ENCODE measurements at places on chromosomes 5 and 9.
A peak's percentile ranks its signal among the peaks of the same experiment; 100 is the strongest.

- no peak for DNase-seq
Observed at GRCh38 chr5:154140381-154140780, 50.2 kb upstream of the GALNT10 start.

DNA sequence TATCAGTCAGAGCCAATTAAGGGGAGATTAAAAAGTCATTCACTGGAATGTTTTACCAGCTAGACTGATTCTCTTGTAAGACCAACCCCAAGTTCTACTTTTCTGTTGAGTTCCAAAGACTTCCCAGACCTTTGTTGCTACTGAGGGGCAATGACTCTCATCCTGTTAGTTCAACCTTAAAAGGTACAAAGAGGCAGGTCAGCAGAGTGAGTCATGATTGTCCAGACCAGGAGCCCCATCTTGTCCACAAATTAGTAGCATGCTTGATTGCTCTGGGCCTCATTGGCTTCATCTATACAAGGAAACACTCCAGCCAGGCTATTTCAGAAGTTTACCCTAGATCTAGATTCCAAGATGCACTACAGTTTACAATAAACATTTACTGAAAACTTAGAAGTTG lies 79.9 kb upstream of the IL7R start:
- no peak for DNase-seq

DNA sequence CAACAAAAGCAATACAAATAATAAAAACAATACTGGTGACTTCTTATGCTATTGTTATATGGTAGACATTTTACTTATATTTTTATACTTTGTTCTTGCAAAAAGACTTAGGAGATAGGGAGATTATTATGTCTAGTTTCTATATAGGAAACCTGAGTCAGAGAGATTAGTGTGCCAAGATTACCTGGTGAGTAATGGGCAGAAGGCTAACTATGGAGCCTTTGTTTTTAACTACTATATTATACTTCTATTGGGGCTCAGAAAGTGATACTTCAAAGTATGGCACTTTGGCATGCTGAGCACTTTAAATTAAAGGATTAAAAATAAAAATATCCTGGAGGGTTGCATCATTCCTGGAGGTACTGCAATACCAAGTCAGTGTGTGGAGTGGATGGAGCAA lies 117.5 kb upstream of the CLINT1 start:
- no peak for DNase-seq

DNA sequence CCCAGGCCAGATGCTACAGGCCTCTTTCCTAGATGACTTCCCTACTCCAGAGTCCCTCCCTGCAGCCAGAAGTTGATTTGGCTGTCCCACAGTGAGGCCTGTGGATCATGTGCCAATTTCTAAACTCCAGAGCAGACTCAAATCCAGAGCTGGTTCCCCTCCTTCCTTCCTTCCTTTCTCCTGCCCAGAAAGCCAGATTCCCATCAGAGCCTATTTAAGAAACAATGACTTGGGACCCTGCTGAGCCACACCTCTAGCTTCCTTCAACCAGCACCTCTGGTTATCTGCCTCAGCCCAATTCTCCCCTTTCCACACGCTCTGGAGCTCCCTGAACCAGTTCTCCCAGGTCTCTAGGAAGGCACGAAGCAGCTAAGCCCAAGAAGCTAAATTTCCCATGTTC lies 7.2 kb downstream of the FAM219A start:
- no peak for DNase-seq

DNA sequence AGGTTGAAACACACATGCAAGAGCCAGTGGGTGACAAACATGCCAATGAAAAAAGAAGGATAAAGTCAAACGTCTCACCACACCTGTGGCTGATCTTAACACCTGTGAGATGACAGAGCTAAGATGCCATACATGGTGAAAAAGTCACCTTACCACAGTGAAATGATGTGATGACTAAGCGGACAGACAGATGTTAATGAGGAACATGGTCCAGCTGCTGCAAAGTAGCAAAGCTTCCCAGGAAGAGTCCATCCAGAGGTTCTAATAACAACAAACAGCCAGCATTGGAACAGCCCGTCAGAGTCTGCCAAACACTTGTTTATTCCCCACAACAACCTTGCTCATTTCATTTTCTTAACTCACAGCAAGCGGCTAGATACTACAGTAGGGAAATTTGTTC lies 1.9 kb downstream of the KIAA1191 start:
- peak; percentile 43 for DNase-seq

DNA sequence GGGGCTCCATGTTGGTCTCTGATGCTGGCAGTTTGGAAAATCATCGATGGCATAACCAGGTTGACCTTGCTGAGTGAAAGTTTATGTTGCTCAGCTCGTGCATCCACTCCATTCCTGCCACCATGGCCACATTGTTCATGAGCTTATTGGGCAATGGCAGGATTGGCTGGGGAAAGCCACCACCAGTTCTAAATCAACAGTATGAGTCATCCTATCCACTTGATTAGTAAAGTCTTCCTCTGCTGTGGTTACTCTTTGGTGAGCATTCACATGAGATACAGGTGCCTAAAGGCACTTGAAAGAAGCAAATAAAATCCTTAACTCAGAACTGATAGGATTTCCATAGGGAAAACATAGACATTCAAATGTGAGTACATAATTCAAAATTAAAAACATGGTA lies 131.8 kb upstream of the FBN2 start:
- no peak for DNase-seq

DNA sequence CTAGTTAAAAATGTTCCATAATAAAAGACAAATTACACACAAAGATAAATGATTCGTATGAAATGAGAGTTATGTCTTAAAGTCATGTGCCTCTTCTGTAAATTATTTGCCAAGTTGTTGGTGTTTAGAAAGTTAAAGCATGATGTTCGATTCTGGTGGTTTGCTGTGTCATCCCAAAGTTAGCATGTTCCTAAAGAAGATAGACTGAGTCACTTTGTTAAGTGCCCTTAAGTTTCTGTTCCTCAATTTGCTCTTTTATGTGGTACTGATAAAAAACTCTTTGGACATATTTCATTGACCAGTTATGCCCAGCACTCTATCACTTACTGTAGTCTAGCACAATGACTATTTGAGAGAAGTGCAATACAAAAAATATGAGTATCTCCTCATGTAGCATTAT lies 366.9 kb upstream of the ZNF608 start:
- no peak for DNase-seq

DNA sequence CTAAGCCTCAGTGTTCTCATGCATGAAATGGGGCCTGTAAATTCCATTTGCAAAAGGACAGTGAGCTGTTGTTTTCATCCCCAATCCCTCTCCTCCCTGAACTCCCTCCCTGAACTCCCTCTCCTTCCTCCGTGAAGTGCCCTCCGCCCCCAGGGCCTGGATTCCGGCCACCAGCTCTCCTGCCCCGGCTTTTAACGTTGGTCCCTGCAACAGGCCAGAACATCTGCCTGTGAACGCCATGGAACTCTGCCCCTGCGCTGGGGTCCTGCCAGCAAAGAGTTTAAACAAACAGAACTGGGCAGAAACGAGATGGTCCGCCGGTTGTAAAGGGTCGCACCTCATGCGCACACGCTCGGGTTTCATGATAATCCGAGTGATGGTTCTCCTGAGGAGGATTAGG lies 62.4 kb downstream of the SMIM23 start:
- DNase-seq, result no peak

DNA sequence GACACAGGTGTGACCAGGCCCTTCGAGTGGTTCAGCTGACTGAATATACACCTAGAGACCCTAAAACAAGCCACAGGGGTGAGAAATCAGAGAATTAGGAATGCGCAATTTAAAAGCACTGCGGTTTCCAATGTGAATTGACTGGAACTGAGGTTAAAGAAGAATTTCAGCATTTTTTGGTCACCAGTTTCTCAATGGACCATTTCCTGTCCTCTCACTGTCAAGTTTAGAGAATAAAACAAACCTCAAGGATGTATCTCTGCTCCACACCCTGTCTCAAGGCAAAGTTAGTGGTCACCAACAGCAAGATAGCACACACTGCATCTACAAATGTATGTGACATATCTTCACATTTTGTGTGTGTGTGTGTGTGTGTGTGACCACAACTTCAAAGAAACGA lies 143.8 kb upstream of the MAP3K1 start:
- DNase-seq, result no peak

- no peak for DNase-seq
Observed at GRCh38 chr5:135379046-135379654, 19.9 kb downstream of the MACROH2A1 start.

GRCh38 chr5:66959653-66960052 lies 236.9 kb downstream of the CD180 start:
- DNase-seq, result no peak

GRCh38 chr5:79602889-79603288 lies 9.4 kb upstream of the TENT2 start:
- no peak for DNase-seq

DNA sequence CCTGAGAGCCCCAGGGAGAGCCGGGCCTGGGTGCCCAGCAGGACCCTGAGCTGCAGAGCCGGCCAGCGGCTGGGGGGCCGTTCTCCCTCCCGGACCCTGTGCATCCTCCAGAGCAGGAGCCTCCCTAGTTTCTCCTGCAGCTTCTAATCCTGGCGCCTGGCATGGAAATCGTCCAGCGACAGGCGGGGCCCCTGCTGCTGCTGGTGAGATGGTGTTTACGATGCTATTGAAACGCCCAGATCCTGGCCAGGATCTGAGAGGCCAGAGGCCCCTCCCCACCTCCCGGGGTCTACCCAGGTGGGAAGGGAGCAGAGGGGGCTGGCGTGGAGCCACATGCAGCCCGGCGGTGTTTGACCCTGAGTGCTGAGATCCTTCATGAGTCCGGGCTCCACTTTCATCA lies 38.2 kb upstream of the CEP72 start:
- DNase-seq, result no peak

- DNase-seq, result no peak
Observed at GRCh38 chr5:76403766-76404222, 709 bp downstream of the IQGAP2 start.

- no peak for DNase-seq
Observed at GRCh38 chr5:131430794-131431193, 166.9 kb downstream of the CDC42SE2 start.

- DNase-seq, result no peak
Observed at GRCh38 chr9:133842721-133843227, 104.6 kb upstream of the SARDH start.

- DNase-seq, result no peak
Observed at GRCh38 chr5:14545308-14545707, 36.3 kb upstream of the OTULINL start.

DNA sequence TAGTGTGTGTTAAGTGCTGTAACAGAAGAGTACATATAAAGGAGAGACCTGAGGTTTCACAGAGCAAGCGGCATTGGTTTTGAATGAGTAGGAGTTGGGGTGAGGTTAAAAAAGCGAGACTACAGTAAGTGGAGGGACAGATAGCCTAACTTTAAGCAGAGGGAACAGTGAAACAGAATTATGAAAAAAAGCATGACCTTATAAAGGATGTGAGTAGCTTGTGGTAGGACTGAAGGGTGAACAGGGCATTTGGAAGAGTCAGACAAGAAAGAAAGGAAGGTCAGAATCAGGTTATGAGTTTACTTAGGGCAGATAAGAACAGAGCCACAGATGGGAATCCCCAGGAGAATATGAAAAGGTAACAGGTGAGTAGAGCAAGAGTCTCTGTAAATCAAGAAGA lies 22.5 kb downstream of the MSANTD3 start:
- no peak for DNase-seq

DNA sequence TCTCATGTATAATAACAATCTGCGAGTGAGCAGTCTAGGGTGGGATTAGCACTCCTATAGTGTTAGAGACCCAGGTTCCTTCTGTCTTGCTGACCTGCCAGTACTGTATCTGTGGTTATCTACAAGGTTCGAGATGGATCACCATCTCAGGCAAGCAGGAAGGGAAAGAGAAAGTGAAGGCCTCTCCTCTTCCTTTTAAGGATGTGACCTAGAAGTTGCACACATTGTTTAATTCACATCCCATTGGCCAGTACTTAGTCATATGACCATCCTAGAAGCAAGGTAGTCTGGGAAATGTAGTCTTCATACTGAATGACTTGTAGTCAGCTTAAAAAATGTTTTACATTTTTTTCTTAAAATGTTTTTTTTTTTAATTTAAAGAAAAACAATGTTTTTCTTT lies 168.6 kb downstream of the CARTPT start:
- DNase-seq, result peak; percentile 53

GRCh38 chr9:18890372-18890771 lies 142.6 kb downstream of the SAXO1 start:
- no peak for DNase-seq

- no peak for DNase-seq
Observed at GRCh38 chr9:109963079-109963478, 183.1 kb downstream of the PALM2AKAP2 start.

- DNase-seq, result no peak
Observed at GRCh38 chr5:115456056-115456455, 88.5 kb downstream of the FEM1C start.

- no peak for DNase-seq
Observed at GRCh38 chr5:159041444-159042198, 58.1 kb downstream of the EBF1 start.

DNA sequence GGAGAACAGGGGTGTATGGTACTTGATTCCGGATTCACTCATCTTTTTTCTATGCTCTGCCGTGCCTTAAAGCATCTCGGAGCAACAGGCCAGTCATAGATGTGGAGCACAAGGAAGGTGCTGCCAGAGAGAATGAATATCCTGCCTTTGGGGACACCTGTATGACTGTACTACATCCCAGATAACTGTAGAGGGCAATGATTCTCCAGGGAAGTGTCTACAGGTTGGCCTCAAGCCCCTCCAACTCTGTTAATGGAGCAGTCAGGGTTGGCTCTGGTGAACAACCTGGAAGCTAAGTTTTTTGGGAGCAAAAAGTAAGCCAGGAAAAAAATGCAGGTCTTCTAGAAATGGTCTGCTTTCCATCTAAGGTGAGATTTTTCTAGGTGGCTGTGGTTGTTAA lies 71.0 kb downstream of the NREP start:
- DNase-seq, result no peak

DNA sequence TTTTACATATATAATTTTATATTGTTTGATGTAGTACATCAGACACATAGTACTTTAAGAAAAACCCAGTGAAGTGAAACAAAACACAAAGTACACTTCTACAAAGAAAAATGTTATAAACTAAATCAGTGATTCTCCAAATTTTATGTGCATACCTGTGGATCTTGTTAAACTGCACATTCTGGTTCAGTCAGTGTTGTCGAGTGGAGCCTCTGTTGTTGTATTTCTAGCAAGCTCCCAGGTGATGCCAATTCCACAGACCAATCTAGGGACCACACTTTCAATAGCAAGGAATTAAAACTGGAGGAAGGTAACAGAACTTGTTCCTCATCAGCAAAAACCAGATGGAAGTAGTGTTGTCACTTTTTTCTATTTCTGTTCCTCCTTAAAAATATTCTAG lies 183.8 kb upstream of the CD180 start:
- no peak for DNase-seq

GRCh38 chr5:122462486-122462885 lies 150.4 kb downstream of the SNCAIP start:
- DNase-seq, result no peak

DNA sequence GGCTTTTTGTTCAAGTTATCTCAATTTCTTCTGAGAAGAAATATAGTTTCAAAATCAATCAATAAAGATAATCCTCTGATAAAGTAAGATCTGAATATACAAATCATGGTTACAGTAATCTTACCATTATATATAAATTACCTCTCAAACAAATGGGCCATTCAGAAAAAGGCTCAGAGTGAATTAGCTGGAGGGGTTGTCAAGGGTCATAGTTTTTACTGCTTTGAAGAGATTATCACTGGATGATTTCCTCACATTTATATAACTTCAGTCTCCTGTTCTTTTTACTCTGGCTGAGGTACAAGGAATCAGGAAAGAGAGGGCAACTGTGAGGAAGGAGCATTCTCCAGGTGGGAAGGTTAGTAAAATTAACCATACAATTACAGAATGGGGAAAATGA lies 148.6 kb upstream of the ELL2 start:
- DNase-seq, result no peak
